Left colon (tissue), 2 donors: ENCODE measurements at places on chromosomes 7 and 10. TPM values are rescaled to one million over a fixed set of nuclear protein-coding genes. Genes with fewer than 3 reads are reported as not detected.

The STN1 gene
- 24.4 TPM for total RNA-seq

The CYP26C1 gene
- not detected for total RNA-seq

The ZRANB1 gene
- total RNA-seq = 10.6 TPM

The KCNMA1 gene
- total RNA-seq = 76.2 TPM

The FBH1 gene
- total RNA-seq = 75.3 TPM

The LOXL4 gene
- 0.34 TPM for total RNA-seq

The AS3MT gene
- 1.2 TPM for total RNA-seq

The LIPK gene
- not detected for total RNA-seq

The CXCL12 gene
- total RNA-seq = 15.5 TPM

The NPC1L1 gene
- not detected for total RNA-seq

The TMEM236 gene
- total RNA-seq = 53.0 TPM

The ASAH2 gene
- 1.3 TPM for total RNA-seq

The SUN3 gene
- not detected for total RNA-seq

The GPNMB gene
- 15.0 TPM for total RNA-seq

The PPP1R17 gene
- total RNA-seq = not detected

The NRP1 gene
- total RNA-seq = 12.3 TPM

The COL17A1 gene
- 159 TPM for total RNA-seq

The SLC16A9 gene
- 22.9 TPM for total RNA-seq

The AVL9 gene
- 83.3 TPM for total RNA-seq

The GUSB gene
- total RNA-seq = 99.5 TPM

The H2BK1 gene
- not detected for total RNA-seq

The SPDYE6 gene
- total RNA-seq = not detected

The NUDT13 gene
- total RNA-seq = 3.3 TPM

The SAP25 gene
- total RNA-seq = 1.1 TPM

The OR2A5 gene
- total RNA-seq = not detected

The SLC35G1 gene
- total RNA-seq = 18.8 TPM

The HOXA6 gene
- 21.2 TPM for total RNA-seq

The MINDY3 gene
- 26.4 TPM for total RNA-seq

The SPDYE5 gene
- not detected for total RNA-seq

The RBP3 gene
- total RNA-seq = not detected

The BHLHA15 gene
- 1.0 TPM for total RNA-seq

The NUTM2B gene
- total RNA-seq = 1.5 TPM

The GLRX3 gene
- 54.6 TPM for total RNA-seq

The TMEM176B gene
- 173 TPM for total RNA-seq

The NME8 gene
- not detected for total RNA-seq

The SHTN1 gene
- total RNA-seq = 33.6 TPM

The PODXL gene
- 13.7 TPM for total RNA-seq

The TASOR2 gene
- total RNA-seq = 43.1 TPM

The GRID1 gene
- 1.0 TPM for total RNA-seq

The CHST15 gene
- 11.6 TPM for total RNA-seq

The TAS2R5 gene
- 1.8 TPM for total RNA-seq
